ENCODE measurements at places on chromosomes 7 and 10.

DNA sequence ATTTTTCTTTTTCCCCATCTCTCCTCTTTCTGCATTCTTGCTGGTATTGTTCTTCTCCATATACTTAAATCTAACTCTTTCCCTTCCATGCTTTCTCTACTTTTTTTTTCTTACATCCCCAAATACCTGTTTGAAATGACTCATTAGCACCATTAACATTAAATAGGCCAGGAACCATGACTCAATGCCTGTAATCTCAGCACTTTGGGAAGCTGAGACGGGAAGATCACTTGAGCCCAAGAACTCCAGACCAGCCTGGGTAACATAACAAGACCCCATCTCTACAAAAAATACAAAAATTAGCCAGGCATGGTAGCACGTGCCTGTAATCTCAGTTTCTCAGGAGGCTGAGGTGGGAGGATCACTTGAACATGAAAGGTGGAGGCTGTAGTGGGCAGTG is 1026.8 kb downstream of the GATA3 start:
- no peak for DNase-seq

DNA sequence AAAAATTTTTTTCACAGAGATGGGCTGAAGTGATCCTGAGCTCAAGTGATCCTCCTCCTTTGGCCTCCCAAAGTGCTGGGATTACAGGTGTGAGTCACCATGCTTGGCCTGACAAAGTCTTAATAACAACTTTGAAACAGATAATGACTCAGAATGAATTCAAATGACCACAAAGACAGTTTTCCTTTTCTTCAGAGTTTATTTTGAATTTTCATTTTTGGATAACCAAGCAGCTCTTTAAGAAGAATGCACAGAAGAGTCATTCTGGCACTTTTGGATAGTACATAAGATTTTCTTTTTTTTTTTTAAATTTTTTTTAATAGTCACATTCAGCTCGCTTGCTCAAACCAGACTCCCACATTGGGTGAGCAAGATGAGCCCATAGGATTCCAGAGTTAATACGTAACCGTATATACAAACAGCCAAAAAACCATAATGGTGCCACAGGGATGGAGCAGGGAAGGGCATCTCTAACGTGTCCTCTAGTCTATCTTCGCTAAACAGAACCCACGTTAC is 43.0 kb upstream of the NMT2 start:
- no peak for DNase-seq

- DNase-seq, result peak; percentile 75
Measured at GRCh38 chr7:38178004-38178694, at the start of gene STARD3NL. Gene STARD3NL, plus strand, starts transcription at chr7:38178245. Its CDS starts 29,260 bp downstream, at chr7:38207505.

- no peak for DNase-seq
Measured at GRCh38 chr10:69409968-69410367, 6.8 kb downstream of the TACR2 start.

DNA sequence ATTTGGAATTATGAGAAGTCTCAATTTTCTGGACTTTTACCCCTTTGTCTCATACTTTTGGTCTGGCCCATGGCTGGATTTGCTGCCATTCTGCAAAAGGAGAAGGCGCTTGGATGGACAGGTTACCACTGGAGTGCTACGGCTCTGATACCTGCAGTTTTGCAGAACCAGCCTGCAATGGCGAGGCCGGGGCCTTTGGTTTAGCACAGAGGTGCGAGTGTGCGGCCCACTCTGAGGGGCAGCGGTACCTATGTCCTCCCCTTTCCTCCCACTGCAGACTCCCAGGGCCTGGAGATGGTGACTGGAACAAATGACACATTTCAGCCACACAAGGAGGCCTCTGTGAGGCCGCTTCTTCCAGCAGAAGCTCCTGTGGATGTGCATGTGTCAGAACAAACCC is 11.9 kb downstream of the ZNF777 start:
- no peak for DNase-seq

GRCh38 chr7:7266257-7266881 is 84.0 kb downstream of the C1GALT1 start:
- no peak for DNase-seq

DNA sequence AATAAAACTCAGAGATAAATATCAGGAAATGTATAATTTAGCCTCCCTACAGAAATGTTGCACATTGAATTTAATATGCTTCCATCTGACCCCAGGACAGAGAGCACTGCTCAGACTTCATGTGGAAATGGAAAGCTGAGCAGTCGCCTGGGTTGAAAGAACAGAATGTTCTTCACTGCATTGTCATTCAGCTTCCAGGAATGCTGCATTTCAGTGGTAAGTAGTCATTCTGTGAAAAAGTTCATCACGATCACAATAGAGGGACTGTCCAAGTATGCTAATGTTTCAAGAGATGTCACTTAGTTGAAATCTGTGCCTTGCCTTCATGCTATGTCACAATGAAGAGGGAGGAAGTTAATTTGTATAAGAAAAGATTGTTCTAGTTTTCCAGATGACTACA is 147.3 kb downstream of the NRCAM start:
- DNase-seq, result no peak

GRCh38 chr10:110558041-110558440 is 9.5 kb upstream of the SMC3 start:
- no peak for DNase-seq

DNA sequence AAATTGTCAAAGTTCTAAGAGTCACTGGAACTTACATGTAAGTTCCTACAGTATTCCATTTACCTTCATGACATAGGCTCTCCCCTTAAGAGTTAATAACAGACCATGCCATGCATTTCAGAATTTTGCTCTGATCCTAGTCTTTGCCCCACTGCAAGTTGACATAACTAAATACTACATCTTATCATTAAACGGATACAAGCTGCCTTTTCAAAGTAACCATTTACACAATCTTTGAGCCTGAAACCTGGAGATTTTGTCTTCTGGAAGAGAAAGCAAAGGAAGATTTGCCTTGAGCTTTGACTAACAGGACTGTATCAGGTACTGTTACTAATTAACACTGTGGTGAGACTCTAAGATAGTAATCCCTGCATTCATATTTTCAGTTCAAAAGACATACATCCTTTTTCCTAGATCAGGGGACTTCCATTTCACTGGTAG is 9.3 kb upstream of the AKR1D1 start:
- DNase-seq, result no peak

- DNase-seq, result no peak
Measured at GRCh38 chr10:2475711-2476217, 591.6 kb upstream of the PFKP start.

DNA sequence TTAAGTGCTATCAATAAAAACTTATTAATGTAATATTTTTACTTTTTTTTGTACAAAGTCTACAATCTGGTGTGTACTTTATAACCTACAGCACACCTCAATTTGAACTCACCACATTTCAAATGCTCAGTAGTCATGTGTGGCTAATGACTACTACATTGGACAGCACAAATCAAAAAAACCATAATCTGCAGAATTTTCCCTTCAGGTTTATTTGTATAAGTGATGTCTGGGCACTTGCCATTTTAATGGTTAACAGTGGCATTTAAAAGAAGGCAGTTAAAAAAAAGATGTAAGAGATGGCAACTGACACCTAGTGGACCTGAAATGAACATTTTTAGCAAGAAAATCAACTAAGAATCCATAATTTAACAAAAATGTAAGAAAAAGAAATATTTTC is 124.6 kb upstream of the NRBF2 start:
- DNase-seq, result no peak

DNA sequence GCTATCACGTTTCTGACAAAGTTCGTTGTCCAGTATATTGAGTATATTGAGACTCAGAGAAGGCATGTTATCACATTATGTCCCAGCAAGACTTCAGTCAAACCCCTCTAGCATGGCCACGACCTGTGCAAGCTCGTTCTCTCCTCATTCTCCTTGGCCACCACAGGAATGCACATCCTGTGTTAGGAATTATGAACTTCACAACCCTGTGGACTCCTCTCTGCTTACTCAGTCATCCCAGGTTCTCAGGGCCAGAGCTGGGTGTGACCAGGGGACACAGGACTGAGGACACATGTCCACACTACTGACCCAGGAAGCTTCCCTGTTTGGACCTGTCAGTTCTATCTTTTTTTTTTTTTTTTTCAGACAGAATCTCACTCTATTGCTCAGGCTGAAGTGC is 4.4 kb downstream of the SH2D4B start:
- no peak for DNase-seq

GRCh38 chr7:27238979-27239386 is 3.6 kb upstream of the EVX1 start:
- DNase-seq, result no peak

DNA sequence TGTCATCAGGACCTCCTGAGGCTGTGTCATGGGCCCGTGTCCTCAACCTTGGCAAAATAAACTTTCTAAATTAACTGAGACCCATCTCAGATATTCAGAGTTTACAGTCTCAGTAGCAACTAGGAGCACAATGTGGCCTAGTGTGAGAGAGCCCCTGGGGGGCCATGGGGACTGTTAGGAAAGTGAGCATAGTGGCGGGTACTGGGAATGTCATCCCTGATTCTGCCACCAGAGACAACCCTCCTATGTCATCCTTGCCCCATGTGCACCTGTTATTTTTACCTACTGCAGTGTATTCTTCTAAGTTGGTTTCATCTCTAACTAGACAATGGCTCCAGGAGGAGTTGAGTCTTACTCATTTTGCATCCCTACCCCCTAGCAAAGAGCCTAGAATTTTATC is 78.6 kb downstream of the CCDC71L start:
- no peak for DNase-seq

- no peak for DNase-seq
Measured at GRCh38 chr7:118040562-118040961, 143.4 kb upstream of the LSM8 start.

- DNase-seq, result no peak
Measured at GRCh38 chr7:107643938-107644308, 16.7 kb upstream of the SLC26A4 start.

DNA sequence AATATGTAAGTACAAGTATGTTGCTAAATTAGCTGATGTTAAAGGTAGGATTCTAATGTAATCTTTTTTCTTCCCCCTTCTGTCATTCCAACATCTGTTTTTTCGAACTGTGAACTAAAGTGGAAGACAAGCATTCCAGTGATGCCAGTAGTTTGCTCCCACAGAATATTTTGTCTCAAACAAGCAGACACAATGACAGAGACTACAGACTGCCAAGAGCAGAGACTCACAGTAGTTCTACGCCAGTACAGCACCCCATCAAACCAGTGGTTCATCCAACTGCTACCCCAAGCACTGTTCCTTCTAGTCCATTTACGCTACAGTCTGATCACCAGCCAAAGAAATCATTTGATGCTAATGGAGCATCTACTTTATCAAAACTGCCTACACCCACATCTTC is 62.7 kb downstream of the WAC start:
- no peak for DNase-seq

DNA sequence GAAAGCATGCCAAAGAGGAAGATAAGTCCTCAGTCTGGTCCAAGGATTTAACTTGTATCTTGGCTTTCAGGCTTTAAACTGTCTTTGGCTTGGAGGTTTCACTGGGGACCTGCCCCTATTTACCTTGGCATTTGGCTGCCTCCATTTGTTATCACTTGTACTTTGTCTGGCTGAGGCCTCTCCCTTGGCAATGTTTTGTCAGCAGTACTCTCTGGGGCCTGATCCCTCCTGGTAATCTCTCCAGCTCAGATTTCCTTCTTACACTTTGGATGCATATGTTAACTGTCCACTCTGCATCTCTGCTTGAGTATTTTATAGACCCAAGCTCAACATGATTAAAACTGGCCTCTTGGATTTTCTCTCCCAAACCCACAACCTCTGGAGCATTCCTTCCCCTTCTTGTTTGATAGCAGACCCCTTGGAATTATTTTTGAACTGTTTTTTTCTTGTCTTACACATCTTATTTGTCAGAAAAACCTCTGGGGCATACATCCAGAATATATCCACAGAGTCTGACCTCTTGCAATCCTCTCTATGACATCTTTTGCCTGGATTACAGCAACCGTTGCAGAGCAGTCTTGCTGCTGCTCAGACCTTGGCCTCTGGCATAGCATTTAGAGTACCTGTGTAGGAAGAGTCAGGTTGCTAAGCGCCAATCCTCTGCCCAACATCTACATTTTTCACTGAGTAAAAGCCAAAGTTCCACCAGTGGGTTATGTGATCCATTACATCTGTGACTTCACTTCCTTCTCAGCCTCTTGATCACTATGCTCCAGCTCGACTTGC is 35.2 kb downstream of the ZNF487 start:
- no peak for DNase-seq

- DNase-seq, result peak; percentile 77
Measured at GRCh38 chr10:110414548-110415309, 83.0 kb upstream of the DUSP5 start.
